GM18507 (cell line): ENCODE measurements at places on chromosomes 2 and 18.

GRCh38 chr2:1455466-1455865 lies 42.2 kb downstream of the TPO start:
- DNase-seq: no peak

DNA sequence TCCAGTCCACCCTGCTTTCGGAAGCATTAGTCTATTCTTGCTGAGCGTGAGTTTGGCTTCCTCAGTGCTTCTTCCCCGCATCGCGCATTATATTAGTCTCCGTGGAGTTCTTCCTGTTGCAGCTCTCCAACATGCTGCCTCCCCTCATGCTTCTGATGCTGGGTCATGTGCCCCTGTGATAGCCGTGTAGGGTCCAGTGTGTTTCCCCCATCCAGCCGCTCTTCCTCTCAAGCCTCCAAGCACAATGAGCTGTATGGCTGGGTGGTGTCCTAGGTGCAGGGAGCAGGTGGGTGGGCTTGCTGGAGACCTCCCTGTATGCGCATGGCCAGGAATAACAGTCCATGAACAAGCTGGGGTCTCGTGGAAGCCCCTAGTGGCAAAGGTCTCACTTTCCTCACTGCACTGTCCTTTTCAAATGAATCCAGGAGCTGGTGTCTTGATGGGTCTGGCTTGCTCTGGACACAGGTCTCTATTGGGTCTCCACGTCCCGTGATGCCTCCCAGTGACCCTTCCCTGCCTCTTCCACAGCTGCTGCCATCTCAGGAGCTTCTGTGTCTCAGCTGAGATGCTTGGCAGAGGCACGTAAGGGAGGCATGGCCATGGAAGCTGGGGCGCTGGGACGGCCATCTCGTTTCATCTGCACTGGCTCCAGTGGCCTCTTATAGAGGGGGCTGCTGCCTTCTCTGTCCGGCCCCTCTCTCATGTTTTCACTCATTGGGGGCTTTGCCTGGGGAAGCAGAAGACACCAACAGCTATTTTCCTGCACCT lies 54.8 kb upstream of the HDAC4 start:
- no peak for DNase-seq

GRCh38 chr2:10668402-10669012 lies 21.3 kb downstream of the NOL10 start:
- DNase-seq: no peak

DNA sequence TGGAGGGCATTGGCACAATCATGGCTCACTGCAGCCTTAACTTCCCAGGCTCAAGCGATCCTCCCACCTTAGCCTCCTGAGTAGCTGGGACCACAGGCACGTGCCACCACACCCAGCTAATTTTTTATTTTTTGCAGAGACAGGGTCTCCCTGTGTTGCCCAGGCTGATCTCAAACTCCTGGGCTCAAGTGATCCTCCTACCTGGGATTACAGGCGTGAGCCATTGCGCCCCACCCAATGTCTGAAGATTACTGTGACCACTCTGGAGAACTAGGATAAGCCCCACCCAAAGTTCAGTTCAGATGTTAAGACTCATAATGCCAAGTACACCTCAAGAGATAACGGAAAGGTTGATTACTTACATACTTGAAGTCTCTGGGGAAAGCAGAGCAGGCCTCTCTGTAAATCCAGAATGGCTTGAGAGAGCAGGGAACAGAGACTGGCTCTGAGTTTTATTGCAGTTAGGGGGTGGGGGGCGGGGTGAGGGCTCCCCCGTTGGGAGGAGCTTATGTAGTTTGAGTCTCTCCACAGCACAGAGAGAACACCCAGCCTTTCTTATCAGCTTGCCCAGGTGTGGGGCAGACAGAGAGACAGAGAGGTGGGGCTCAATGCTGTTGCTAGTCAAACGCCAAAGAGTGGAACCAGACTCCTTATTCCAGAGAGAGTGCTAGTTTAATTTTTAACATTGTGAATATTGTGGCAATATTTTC lies 26.5 kb upstream of the ERICH2 start:
- no peak for DNase-seq

- no peak for DNase-seq
Measured at GRCh38 chr2:3743951-3744555, 40.7 kb downstream of the DCDC2C start.
